ENCODE measurements at places on chromosomes 3 and 15.

DNA sequence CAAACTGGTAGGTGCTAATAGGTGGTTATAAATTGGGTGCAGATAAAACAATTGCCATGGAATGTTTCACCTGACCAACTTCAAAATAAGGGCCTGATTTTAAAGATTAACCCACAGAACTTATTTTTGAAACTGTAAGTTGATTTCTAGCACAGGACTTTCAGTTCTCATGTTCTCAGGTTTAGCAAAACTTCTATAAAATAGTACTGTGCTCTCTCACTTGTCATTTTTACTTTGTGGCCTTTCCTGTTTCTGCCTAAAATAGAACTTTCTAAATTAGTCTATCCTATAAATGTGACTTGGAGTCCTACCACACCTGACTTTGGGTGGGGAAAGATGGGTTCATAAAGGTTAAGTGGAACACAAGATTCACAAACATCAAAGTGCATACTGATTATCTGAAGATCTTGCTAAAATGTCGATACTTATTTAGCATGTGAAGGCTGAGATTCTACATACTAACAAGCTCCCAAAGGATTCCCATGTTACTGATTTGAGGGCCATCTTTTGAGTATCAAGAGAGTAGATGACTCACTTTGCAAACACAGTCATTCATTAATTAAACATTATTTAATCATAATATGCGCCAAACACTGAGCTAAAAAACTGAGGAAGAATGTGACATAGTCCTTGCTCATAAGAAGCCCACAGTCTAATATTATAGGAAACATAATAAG, 38.6 kb downstream of the BTLA start:
- no peak for DNase-seq

- DNase-seq: peak; percentile 46
Measured at GRCh38 chr3:16509721-16510619, 3.5 kb downstream of the RFTN1 start.

DNA sequence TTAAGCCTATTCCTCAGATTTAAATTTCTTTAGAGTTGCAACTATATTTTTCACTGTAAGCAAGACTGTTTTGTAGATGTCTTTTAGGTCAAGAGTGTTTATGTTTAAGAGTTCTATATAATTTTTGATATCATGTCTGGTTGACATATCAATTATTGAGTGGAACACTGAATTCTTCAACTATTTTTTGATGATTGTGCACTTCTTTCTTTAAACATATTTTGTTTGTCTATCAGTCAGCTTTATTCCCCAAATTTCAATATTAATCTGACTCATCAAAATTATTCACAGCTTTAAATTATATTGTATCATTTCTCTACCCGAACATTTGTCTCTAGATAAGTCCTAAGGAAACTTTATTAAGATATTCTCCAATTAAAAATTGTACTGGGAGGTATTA, 933.6 kb upstream of the ROBO1 start:
- no peak for DNase-seq

DNA sequence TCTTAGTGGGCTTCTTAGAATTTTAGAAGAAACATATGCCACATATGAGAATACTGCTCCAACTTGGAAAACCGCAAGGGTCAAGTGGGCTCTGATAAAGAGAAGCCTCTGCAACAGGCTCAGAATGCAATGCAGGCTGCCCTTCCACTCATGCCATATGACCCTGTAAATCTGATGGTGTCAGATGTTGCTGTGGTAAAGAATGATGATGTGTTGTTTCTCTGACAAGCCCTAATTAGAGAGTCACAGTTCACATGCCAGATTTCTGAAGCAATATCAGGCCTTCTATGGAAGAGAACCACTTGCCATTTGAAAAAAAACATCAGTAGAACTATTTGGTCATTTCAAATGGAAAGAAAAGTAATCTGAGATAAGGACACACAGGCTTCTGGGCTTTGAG, 749.6 kb downstream of the AGBL1 start:
- no peak for DNase-seq

- no peak for DNase-seq
Measured at GRCh38 chr3:140441006-140441405, 236.9 kb upstream of the TRIM42 start.

- peak; percentile 52 for DNase-seq
Measured at GRCh38 chr15:74776821-74777768, 4.8 kb upstream of the CSK start.

DNA sequence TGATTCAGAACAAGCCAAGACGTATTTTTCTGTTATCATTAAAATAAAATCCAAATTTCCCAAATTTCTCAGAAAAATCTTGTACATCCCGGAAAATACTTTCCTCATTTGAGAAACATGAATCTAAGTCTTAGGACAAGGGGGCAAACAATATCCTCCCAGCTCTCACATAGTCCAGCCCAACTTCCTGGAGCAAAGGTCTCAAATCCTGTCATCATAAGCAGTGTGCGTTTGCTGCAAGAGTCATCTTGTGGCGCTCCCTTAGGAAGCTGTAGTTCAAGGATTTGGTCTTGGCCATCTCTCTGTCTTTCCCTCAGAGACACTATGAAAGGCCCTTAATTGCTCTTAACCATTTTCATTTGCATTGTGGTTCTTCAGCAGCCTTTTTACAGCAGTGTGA, 57.5 kb upstream of the GSK3B start:
- no peak for DNase-seq

- DNase-seq: no peak
Measured at GRCh38 chr15:42201801-42202200, 6.3 kb downstream of the VPS39 start.

DNA sequence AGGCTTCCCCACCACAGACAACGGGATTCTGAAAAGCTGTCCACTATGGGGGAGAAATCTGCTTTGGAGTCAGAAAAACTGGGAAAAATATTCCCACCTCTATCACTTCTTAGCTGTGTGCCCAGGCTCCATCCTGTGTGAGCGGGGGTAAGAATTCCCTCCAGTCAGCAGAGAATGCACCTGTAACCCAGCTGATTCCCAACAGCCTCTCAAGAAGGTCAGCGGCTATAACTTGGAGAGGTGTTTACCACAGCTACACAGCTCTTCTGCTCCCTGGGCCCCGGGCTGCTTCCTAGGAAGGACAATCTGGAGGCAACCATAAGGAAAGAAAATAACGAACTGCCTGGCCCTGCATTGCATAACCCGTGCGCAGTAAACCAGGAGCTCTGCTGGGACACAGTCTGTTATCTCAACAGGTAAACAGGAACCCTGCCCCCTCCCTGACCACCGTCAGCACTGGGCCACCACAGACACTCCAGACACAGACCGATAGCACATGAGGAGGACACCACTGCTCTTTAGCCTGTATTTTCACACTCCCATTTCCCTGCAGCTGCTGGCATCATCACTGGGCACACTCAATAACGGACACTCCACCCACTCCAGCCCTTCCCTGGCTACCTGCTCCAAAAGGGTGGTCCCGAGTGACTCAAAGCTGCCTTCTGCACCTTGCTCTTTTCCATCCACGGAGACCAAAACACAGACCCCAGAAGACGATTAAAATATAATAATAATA, 2.1 kb downstream of the RAB43 start:
- peak; percentile 19 for DNase-seq

DNA sequence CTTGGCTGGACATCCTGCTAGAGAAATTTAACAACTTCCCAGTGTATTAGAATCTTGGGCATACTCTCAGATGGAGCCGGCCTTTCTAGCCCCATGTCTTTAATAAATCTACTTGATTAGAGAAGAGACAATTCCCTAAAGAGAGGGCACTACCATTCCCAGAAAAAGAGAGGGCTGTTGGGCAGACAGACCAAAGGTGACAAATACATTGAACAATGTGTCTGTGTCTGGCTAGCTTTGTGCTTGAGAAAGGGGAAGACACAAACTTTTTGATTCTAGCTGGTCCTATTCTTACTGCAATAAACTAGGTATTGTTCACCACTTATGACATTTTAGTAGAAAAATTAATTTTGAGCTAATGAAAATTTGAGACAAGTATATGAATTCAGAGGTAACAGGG, 57.7 kb downstream of the DUT start:
- no peak for DNase-seq

DNA sequence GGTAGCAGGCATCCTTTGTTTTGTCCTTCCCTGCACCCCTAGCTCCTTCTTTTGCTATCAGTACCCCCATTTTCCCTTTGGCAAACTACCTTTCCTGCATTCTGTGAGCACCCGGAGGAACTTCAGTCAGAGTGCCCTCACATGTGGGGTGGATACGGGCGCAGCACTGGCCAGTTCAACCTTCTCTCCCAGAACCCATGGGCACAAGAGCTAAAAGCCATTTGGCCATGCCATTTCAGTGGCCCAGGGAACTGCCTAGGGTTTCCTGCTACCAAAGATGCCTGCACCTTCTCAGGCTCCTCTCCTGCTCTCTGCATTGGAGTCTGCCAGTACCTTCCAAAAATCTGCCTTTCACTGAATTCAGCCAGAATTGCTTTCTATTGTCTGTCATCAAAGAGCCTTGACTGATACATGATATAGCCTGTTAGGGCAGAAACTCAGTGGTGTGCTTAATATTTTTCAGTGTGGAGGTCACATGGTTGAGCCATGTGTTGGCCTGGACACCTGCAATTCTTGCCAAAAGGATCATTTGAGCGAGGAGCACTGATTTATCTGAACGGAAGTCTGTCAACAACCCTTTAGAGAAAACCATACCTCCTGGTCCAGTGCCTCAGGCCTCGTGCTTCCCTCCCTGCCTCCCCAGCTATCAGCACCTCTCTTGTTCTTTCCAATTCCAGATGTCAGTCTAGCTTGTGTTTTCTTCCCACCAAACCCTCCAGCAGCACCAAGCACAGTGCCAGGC, 27.0 kb upstream of the HHATL start:
- DNase-seq: no peak

DNA sequence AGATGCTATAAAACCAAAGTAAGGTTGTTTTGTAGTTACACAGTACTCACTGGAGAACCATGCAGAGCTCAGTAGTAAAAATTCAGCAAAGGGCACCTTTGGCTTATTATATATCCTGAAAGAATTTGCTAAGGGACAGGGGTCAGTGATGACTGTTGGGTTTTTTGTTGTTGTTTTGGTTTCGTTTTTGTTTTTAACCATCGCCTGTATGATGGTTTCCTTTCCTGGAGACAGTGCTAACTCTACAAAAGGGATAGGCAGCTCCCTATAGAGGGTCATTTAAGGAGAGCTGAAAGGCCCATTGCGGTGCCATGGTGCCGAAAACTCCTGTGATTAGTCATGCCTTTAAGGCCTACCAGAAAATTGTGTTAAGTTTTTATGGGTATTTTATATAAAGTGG, 118.2 kb upstream of the GOLIM4 start:
- DNase-seq: no peak

DNA sequence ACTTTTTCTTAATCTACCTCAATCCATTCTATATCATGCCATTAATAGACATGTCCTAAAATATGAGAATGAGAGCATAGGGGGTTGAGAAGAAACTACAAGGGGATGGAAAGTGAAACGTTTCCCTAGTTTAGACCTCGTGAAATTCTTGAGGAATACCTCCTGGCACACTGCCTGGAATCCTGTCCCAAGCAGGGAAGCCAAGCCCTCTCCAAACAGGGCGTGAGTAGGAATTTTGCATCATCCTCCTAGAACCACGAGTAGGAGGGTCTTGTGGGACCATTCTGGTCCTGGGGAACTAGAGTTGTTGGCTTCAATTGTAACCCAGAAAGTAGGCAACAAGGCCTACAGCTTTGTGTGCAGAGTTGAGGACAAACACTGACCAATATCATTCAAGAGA, 19.6 kb upstream of the C3orf80 start:
- DNase-seq: no peak

- DNase-seq: no peak
Measured at GRCh38 chr3:81980596-81981494, 219.4 kb upstream of the GBE1 start.

- no peak for DNase-seq
Measured at GRCh38 chr3:100563228-100563627, 46.2 kb upstream of the ADGRG7 start.

DNA sequence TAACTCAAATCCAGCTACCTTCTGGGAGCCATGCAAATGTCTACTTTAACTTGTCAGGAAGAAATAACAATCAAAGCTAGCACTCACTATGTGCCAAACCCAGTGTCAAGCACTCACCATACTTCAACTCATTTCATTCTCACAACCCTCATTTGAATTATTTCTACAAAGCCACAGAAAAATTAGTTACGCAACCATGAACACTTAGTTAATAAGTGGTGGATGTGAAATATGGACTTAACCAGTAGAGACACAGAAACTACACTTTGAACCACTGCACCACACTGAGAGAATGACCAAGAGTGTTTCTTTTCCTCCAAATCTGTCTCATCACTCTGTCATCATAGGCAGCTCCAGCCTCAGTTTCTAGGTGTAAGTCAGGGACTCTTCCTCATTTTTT, 91.0 kb upstream of the MBNL1 start:
- no peak for DNase-seq

Data from stimulated activated CD4-positive, alpha-beta T cell treated with anti-CD3 and anti-CD28 coated beads, Interleukin-1b, Interleukin-23, amount 100 ng/mL, for 48 hours (primary cell).